ENCODE measurements at places on chromosomes 7 and 10.

- DNase-seq: no peak
Measured at GRCh38 chr10:3872712-3873329, 87.8 kb upstream of the KLF6 start.

- DNase-seq: no peak
Measured at GRCh38 chr10:43210556-43210955, 56.3 kb downstream of the RASGEF1A start.

DNA sequence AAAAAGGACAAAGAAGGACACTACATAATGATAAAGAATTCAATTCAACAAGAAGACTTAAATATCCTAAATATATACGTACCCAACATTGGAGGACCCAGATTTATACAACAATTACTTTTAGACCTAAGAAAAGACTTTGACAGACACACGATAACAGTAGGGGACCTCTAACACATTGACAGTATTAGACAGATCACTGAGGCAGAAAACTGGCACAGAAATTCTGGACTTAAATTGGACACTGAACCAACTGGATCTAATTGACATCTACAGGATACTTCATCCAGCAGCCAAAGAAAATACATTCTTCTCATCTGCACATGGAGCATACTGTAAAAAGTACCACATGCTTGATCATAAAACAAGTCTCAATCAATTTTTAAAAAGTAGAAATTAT, 103.8 kb downstream of the DGKI start:
- DNase-seq: no peak

DNA sequence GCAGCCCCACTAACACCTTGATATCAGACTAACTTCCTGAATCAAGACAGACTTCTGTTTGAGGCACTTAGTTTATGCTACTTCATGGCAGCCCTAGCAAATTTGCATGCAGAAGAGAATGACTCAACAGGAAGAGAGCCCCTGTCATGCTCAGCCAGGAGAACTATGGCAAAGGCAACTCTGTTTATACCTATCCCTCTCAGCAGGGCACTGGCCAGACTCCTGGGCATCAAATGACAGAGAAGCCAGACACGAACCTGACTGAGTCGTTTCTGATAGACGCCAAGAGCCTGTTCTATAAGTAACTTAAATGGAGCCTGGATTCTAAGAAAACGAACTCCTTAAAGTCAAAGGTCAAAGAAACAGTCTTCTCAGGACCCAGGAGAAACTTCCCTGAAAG, 50.9 kb upstream of the UNC5B start:
- peak; percentile 59 for DNase-seq

- no peak for DNase-seq
Measured at GRCh38 chr10:122172361-122173008, 98.6 kb upstream of the BTBD16 start.

DNA sequence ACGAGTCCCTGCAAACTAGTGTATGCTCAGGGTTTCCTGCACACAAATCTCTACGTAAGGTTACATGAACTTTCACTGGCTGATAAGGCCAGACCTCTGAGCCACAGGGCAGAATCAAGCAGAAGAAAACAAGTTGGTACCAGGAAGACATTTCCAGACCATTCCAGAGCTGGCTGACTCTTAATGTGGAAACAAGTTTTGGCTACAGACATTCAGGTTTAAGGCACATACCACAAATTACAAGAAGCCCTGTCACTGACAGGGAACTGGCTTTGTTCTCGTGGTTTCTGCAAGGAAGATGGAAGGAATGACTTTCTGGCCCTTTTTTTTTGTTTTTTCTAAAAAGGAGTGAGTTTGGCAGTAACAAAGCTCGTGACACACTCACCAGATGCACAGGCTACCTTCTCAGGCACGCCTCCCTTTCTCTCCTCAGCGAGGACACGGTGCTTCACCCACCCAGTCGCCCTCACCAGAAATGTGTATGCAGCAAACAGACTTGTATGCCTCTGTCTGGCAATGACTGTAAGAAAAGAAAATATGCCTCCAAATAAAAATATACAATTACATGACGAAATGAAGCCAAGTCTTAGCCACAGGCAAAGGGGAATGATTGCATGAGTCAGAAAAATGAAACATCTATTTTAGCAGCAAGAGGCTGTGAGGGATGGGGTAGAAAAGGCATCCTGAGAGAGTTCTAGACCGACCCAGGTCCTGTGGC, 22.6 kb downstream of the PLAC9 start:
- DNase-seq: no peak

DNA sequence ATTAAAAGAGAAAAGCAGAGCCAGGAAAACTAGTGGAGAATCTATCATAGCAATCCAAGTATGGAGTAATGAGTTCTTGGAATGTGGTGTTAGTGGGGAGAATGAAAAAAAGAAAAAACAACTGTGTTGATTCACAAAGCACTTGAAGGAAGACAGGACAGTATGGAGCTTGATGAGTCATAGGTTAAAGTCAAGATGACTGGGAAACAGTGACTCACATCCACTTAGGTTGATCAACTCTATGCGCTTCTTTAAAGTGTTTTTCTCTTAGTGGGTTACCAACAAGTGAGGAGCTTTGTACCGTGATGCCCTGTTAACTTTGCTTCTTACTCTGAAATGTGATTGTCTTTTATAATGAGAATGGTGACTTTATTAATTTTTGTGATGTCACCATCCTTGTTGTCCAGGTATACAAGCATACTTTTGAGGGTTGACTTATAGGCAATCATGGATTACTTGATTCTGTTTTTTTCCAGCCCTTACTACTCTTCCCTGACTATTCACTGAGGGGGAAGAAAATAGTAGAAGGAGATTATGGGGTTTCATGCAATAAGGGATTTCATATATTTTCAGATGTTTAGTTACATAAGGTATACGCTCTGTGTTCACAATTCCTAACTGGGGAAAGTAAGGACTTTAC, 32.1 kb upstream of the MDFIC start:
- DNase-seq: peak; percentile 52

All from NB4 (cell line).